Adrenal gland (tissue), 19 donors: ENCODE measurements at places on chromosomes 3 and 15.

DNA sequence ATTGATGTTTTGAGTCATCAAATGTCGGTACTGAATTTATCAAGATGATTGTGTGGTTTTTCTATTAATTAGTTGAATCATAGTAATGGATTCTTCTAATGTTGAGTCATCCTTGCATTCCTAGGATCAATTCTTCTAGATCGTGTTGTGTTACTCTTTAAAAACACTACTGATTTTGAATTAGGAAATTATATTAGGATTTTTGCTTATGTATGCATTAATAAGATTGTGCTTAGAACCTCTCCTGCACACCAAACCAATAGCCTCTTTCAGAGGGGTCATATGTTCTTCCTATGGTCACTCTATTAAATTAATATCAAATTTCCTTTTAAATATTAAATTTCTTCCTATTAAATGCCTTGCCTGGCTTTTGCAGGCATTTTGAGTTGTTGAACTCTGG, 151.7 kb upstream of the TOPAZ1 start:
- DNase-seq: no peak

DNA sequence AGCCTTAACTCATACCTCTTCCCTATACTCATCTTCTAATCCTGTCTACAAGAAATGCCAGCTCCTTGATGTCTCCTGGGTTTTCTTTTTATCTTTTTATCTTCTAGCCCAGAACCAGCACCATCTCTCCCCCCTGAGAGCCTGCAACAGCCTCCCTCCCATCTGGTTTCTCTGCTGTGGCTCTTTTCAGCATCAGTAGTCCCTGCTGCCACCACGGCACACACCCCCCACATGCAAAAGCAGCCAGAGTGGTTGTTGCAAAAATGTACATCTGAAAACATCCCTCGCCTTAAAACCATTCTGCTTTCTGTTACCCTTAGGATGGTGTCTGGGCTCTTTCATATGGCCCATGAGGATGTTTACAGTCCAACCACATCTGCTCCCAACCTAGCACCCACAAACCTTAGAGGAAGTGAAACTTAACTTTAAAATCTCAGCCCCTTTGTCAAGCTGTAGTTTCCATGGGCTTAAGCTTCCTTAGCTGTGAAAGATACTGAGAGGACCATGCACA, 775 bp downstream of the TTC21A start:
- DNase-seq: no peak

GRCh38 chr3:39090922-39091321, 16.5 kb downstream of the GORASP1 start:
- DNase-seq: no peak

DNA sequence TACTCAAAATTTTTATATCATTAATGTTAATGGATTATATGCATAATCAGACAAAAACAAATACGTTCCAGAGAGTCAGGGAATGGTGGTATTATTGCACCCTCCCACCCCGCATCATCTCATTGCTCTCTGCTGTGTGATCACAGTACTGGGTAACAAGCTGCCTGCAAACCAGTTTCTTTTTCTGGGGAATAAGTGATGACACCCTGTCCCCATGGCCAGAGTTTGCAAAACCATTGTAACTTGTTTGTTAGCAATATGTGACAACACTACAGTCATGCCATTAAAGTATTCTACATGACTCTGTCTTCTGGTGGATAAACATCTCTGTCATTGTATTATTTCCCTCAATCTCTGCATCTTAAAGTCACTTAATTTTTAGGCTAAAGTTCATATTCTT, 39.5 kb downstream of the ZBTB38 start:
- no peak for DNase-seq

- DNase-seq: no peak
These were observed 44.2 kb downstream of the SETD5 start for GRCh38 chr3:9441501-9442221.

GRCh38 chr15:20295238-20295811, 246.3 kb downstream of the GOLGA6L6 start:
- DNase-seq: no peak

DNA sequence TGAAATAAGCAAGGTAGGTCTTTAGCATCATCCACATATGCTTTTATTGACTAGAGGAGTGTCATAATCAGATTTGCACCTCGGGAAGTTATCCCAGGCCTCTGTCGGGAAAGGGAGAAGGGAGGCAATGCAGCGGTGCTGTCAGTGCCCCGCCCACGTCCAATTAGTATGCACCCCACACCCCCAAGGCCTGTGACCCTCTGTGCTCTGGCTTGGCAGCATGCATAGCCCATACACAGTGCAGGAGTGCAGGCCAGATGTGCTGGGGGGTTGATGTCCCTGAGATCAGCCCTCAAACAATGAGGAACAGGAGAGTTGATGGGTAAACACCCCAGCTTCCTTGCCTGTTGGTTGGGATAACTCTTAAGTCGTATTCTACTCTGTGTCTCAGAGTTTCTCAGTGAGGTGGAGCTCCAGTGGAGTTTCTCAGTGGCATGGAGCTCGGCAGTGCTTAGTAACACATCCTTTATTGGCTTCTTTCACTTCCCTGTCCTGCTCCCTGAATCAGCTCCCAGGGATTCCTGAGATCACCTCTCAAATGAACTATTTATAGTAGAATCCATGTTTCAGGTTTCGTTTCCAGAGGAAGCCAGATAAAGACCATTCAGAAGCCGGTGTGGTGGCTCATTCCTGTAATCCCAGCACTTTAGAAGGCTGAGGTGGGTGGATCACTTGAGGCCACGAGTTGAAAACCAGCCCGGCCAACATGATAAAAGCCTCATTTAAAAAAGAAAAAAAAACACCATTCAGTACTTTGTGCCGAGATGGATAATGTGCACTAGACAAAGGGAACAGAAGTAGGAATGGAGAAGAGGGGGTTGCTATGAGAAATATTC, 26.7 kb upstream of the NDUFB4 start:
- no peak for DNase-seq

DNA sequence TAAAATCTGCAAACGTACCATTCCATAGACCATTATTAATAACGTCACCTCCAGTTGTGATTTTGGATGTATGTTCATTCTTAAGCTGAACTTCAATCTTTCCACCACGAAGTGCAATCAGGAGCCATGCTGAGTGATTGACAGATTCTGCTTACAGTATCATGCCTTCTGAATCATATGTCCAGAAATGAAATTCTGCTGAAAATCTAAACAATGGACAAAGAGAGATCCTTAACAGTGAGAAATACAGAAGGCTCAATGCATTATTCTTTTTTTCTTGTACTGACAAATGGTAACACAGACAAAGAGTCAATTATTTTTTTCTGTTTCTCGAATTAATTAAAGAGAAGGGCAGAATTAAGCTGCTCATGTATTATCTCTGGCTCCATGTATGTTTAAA, 1114.5 kb downstream of the EPHA3 start:
- no peak for DNase-seq

DNA sequence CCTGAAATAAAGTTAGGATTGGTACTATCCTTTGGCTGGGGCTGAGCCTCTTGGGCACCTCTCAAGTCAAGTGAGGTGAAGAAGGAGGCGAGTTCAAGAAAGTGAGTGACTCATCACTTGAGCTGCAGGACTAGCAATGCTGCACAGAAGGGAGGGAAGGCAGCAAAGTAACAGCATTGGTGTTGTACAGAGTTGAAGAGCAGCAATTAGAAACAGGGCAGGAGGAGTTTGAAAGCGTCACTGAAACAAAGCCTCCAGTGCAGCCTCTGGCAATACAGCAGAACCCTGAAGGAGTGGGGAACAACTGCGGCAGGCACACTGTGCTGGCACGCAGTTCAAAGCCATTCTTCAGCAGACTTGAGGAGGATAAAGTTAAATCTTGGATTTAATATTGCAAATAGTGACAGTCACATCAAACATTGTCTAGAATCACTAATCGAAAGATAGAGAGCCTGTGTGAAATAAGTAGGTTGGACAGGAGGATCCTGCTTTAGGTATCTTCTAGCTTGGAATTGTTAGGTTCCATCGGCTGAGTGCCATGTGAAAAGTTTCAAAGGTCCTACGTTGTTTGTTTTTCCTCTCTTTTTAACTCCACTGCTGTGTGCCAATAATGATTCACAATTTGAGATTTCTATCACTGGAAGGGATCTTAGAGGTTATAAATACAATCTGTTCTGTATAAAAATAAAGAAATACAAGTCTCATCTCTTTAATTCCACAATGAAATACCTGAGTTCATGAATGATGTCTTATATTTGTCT, 479.8 kb downstream of the NAALADL2 start:
- no peak for DNase-seq

- no peak for DNase-seq
These were observed 35.2 kb downstream of the PYGO1 start for GRCh38 chr15:55552926-55553325.

GRCh38 chr3:157868196-157868595, 238.0 kb downstream of the SHOX2 start:
- no peak for DNase-seq

DNA sequence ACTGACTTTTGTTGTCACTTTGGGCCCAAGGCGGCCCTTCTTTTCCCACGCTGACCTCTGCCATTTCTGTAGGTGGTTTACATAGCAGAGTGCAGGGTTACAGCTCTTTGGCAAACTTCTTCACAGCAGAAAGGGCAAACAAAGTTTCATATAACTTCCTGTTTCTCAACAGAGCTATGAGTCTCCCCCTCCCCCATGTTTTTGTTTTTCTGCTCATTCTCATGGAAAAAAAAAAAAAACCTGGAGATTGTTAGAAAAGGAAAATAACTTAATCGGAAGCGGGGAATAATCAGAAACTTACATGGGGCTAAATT, 342.0 kb upstream of the NR2F2 start:
- no peak for DNase-seq

DNA sequence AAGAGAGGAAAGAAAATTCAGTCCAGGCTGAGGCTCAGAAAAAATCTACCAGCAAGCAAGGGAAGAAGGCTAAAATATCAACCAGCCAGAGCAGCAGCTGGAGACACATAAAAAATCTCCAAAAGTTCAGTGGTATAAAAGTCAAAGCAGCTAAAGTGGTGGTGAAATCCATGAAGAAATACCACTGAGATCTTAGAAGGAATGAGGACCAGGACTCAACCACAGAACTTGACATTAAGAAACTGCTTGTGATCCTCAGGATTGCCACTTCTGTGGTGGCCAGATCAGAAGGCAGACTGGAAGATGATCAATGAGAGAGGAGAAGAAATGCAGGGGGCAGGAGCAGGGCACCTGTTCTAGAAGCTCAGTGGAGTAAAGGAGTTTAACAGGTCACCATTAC, 22.5 kb downstream of the CNTN3 start:
- DNase-seq: no peak

DNA sequence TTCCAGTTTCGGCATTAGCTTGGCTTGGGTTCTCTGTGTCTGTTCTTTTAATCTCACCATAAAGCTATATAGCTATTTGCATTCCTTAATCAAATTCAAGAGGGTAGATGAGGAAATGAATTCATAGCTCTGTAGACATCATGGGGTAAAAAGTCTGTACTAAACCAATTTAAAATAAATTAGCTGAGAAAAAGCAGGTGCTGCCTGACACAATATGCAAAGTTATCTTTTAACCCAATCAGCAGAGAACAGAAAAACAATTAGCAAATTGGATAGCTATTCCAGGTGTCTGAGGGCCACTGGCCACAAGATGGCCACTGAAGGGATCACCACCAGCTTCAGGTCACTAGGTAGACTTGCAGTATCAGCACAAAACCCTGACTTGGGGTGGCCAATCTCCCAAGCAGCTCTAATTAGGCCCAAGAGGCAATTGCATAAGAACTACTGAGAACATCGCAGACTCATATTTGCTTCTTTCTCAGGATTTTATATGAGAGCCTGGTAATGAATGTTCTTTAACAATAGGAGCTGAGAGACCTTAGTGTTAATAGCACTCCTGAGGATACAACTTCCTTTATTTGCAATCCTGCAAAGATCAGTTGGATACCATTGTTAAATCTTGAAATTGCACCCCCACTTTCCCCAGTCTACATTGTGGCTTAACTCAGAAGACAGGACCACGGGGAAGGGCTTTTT, 494.3 kb downstream of the PDCD6IP start:
- no peak for DNase-seq

DNA sequence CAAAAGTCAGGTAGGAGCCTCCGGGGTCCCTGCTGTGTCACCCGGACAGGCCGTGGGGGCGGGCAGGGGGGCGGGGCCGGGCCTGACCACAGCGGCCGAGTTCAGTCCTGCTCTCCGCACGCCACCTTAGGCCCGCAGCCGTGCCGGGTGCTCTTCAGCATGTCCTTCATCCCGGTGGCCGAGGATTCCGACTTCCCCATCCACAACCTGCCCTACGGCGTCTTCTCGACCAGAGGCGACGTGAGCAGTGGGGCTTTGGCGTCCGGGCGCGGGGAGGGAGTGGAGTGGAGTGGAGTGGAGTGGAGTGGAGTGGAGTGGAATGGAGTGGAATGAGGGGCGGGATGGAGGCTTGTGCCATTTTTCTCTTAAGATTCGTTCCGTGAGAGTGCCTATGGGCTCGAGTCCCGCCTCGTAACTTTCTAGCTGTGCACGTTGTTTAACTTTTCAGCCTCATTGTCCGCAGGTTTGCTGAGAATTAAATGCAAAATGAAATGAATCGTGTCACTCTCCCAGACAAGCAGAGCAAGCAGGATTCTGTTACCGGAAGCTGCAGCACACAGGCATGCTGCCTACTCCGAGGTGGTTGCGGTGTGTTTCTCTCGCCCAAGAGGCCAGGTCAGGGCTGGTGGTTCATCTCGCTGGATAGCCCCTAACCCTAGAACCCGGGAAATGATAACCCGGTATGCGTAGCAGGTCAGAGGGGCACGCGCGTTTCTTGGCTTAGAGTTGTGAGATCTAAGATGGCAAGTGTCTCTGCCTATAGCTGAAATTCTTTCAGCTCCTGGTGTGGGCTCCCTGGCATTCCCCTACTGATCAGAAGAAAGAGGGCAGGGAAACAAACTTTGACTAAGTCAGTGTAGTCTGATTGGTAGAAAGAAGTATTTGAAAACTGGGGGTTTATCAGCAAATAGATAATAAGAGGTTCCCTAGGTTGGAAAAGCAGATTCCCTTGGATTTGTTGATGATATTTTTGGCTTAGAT, at the start of gene FAH:
Gene FAH (plus strand): TSS at position 104 of the 981 bp plus-strand sequence. CDS start 56 bp downstream, at position 160.
- DNase-seq: peak; percentile 45

- no peak for DNase-seq
These were observed 256.1 kb upstream of the ARPP21 start for GRCh38 chr3:35383216-35383615.
